ENCODE measurements at places on chromosomes 3 and 15.

- DNase-seq: no peak
These were observed 226.0 kb upstream of the CGNL1 start for GRCh38 chr15:57150066-57150865.

DNA sequence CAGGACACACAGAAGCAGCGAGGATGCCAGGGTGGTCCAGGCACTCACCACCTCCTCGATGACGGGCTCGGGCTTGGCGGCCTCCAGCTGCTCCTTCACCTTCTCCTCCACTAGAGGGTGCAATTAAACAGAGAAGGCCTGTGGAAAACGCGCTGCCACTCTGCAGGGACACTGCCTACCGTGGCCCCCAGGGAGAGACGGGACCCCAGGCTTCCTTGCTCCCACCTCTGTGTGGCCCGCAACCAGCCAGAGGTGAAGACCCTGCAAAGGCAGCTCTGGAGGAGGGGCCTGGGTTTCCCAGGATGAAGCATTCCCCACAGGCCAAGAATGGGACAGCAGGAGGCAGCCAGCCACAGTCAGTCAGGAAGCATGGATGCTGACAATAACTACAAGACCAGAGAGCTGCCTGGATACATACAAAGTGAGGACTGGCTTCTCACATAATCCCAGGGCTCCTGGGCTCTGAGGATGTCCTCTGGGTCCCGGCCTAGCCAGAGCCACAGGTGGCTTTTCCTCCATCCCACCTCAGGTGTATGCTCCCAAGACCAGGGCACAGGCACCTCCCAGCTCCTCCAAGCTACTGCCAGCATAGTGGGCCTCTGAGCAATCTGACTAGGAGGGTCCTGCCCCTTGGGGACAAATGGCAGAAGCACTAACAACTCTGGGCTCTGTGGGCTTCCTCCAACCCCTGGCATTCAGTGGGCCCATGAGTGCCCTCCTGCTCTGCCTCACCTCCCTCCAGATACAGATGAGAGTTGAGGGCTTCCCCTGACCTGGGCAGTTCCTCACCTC is 46.2 kb downstream of the PTH1R start:
- peak; percentile 41 for DNase-seq

- no peak for DNase-seq
These were observed 7.2 kb upstream of the OTOL1 start for GRCh38 chr3:161489395-161489794.

DNA sequence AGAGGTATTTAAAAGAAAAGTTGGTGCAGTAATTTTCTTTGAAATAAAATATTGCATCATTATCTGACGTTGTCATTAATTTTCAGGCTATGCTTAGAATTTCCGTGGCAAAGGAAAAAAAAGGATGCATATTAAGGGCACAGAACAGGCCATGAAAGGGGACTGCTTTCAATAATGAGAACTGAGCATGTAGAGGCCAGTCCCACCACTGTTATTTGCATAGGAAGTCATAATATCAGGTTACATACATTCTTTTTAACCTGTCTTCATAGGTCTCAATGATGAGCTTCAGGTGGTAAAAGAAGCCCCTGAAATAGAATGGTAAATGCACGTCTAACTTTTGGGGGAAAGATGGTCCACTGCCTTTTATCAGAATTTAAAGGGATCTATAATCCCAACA is 272.1 kb upstream of the ALCAM start:
- DNase-seq: no peak

DNA sequence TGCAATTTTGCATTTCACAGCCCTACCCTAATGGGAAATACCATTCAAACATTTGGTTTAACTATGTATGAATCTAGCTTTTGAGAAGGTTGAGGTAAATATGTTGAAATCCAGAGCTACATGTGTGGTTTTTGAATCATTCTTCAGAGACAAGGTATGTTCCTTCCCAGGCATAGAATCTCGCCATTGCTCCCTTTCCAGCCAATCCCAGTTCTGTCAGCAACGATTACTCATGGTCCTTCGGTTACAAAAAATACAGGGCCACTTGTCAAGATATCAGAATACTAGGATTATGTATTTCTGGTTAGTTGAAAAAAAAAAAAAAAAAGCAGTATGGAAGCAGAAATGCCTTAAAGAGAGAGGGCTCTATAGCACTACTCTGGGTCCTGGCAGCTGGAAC is 182.4 kb downstream of the RBMS3 start:
- DNase-seq: no peak

DNA sequence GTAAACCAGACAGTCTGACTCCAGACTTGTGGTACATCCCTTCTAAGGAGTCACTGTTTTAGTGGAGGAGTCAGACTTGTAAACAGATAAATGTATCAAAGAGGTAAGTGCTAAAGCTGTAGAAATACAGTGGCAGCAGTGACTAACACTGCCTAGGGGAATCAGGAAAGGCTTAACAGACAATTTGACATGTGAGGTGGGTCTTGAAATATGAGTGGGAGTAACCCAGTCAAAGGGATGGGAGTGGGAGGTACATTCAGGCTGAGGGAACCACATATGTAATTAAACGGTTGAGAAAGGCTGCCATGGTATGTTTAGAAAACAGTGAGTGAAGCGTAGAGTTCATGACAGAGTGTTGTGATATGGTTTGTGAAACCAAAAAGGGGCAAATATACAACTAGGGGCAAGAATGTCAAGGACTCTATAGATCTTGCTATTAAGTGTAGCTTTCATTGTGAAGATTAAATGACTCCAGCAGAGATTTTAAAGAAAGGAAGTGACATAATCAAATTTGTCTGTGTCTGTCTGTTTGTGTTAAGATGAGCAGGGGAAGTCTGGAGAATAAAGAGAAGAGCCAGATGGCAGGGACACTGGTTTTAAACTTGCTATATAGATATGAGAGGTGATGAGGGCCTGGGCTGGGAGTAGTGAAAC is 11.2 kb upstream of the ALCAM start:
- no peak for DNase-seq

DNA sequence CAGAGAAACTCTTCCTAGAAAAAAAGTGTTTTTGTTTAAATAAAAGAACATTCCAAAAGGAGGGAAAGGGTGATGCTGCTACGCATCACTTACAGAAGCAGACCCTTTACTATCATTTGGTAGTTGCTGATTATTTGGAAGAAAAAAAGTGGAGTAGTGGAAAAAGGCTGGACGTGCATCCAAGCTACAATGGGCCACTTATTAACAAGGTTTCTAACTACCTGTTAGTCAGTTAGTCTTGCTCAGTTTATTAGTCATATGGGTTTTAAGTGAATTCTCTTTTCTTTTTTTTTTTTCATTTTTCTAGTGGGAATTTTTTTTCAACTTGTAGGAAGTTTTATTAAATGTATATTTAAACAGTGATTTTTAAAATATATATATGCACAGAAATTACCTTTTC is 866.0 kb downstream of the MCTP2 start:
- DNase-seq: peak; percentile 29

DNA sequence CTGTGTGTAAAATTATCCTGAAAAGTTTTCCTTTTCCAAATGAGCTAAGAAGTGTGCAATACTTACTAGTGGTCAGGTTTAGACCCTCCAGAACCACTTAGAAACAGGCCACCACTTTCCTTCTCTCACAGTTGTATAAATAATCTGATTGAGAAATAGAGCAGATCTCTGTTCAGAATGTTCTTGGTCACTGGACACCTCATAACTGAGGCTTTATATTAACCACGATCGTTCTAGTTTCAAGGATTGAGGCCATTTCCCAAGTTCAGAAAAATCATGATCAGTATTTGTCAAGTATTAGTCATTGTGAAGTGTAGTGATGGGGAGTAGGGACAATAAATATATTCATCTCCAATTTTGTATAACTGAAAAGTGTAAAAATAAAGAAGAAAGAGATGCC is 1.0 kb upstream of the MAP3K13 start:
- DNase-seq: no peak

- no peak for DNase-seq
These were observed 146.1 kb downstream of the GHSR start for GRCh38 chr3:172302203-172302602.

GRCh38 chr15:62505762-62506161 is 340.7 kb upstream of the C2CD4B start:
- no peak for DNase-seq

GRCh38 chr3:46948830-46949671 is 27.5 kb downstream of the CCDC12 start:
- DNase-seq: no peak

DNA sequence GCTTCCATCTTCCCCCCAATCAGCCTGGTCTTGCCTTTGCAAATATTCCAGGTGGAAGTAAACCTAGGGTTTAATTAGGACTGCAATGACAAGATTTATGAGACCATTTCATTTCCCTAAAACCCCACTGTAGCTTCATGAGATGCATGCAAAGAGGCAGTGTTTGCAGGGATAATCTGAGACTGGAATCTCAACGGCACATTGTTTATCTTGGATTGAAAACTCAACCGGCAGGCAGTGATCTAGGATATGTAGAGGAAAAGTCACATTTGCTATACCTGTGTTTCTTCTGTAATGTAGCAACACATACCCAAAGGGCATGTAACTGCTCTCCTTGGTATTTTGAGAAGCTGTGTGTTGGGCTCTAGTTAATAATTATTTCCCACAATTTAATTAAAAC is 18.7 kb upstream of the CLSTN2 start:
- DNase-seq: no peak

DNA sequence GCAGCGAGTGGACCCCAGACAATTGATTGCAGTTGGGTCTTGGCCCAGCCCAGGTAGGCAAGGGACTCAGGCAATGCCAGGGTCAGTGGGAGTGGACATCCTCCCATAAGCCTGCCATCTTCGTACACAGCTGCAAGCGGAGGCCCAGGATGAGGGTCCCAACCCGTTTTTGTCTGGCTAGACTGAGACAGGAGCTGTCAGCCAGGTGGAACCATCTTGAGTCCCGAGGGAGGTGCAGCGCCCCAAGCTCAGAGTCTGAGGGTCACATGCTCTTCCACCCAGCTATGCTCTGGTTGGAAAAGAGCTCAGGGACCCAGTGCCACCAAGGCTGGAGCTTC is 22.6 kb upstream of the IP6K2 start:
- DNase-seq: no peak

DNA sequence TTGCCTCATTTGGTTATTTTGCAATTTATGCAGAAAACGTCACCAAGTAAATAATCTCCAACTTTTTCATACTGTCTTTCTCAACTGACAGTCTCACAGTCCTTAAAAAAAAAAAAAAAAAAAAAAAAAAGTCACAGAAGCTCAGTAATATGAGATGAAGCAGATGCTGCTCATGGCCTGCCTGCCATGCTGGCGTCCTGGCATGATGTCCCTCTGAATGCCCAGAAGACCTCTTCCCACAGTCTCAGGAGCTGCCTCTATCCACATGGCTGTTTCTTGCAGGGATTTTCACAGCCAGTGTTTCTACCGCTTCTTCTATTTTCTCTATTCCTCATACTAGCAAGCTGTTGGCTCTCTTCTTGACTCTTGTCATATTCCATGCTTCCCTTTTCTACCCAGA is 87.7 kb downstream of the TGFBR2 start:
- DNase-seq: no peak

DNA sequence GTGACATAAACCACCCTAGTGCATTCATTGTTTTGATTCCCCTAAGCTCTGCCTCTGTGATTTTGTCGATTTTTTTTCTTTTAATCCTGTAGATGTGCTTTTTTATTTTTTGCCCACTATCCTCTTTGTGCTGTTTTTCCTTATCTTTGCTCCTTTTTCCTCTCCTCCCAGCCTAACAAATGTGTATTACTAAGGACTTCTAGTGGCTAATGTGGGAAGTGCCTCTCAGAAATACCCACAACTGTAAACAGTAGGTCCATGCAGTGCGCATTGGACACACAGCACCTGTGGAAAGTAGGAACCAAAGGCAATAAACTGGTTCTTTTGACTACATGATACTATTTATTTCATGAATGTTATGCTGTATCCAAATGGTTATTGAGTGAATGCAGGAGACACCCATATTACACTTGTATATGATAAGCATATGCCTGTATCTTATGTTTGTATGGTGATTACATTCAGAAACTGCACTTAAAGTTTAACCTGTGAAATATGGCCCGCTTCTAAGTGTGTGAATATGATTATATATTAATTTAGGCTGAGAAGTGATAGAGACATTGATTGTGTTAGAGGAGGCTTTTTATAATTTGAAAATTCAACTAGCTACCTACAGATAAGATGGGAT is 147.8 kb downstream of the PLCL2 start:
- DNase-seq: peak; percentile 39

DNA sequence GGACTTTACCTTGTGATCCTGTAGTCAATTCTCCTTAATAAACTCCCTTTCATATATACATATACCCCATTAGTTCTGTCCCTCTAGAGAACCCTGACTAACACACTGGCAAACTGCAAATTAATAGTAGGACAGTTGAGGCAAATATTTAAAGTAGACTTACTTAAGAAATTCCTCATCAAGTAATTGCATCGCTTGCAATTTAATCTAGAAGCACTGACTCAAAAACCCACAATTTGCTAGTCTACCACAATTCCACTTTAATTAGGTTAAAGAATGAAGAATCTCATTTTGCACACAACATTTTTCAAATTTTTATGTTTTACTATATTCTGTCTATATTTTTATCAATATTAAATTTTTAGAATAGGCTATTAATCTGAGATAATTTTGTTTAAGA is 188.1 kb downstream of the PLOD2 start:
- no peak for DNase-seq

GRCh38 chr3:122299215-122299614 is 25.8 kb upstream of the CSTA start:
- no peak for DNase-seq

DNA sequence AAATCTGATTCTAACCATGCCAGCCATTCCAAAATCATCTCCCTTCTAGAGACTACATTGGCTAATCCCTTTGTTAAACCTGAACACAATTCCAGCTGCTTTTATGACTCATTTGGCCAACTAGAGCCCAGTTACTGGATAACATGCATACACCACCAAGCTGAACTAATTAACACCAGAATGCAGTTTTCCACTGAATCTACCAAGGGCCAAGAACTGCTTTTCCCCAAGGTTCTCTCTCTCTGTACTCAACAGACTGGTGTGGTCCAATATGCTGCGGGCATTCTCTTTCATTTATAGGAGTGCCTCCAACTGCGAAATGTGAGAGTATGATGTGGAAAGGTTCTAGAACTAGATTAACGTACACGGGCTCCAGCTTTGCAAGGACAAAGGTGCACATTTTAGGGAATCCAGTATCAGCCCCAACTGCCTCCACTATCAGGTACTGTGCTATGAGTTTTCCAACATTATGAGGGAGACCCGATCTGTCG is 1.5 kb downstream of the CHSY1 start:
- DNase-seq: peak; percentile 56

DNA sequence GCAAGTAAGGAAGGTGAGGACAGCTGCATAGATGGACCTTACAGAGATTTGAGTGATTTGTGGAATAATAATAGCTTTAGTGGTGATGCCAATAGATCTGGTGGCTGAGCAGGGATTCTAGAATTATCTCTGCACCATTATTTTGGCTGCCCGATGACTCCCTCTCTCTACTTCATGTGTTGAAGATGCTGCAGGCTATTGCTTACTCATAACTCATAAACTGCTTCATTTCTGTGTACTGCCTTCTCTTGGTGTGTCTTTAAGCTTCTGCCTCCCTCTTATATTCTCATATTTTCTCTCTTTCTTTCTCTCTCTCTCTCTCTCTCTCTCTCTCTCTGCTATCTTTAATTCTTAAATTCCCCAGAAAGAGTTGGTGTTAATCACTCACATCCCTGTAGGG is 256.0 kb upstream of the TRIM42 start:
- no peak for DNase-seq
